ENCODE measurements at places on chromosomes 4 and X.

GRCh38 chr4:35100932-35101331 is 1143.4 kb downstream of the ARAP2 start:
- DNase-seq: no peak

GRCh38 chr4:79979785-79980437 is 93.1 kb downstream of the ANTXR2 start:
- no peak for DNase-seq

DNA sequence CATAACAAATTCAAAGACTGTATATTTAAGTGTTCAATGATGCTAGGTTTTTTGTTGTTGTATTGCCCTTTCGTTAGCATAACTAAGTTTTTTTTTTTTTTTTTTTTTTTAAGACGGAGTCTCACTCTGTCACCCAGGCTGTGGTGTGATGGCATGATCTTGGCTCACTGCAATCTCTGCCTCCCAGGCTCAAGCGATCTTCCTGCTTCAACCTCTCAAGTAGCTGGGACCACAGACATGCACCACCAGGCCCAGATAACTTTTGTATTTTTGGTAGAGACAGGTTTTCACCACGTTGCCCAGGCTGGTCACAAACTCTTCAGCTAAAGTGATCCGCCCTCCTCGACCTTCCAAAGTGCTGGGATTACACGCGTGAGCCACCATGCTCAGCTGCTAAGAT is 7.0 kb downstream of the SH3BGRL start:
- DNase-seq: no peak

DNA sequence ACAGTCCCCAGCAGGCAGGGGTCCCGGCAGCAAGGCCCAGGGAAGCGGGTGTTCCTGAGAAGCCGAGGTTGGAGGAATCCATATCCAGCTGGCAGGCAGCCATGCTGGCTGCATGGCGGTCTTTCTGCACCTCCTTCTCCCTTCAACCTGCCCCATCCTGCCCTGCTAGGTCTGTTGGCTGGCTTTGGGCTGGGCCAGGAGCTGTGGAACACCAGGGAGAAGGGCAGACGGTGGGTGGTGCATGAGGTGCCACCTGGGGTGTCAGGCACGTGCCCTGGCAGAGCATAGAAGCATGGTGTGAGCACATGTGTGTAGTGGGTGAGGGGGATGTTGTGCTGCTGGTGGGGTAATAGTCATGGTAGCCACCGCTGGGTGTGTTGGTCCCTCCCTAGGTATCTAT is 150.1 kb downstream of the PJA1 start:
- no peak for DNase-seq

- no peak for DNase-seq
Measured at GRCh38 chr4:151786158-151786495, 25.3 kb upstream of the GATB start.

GRCh38 chr4:33658971-33659370 is 2585.3 kb downstream of the ARAP2 start:
- DNase-seq: no peak

DNA sequence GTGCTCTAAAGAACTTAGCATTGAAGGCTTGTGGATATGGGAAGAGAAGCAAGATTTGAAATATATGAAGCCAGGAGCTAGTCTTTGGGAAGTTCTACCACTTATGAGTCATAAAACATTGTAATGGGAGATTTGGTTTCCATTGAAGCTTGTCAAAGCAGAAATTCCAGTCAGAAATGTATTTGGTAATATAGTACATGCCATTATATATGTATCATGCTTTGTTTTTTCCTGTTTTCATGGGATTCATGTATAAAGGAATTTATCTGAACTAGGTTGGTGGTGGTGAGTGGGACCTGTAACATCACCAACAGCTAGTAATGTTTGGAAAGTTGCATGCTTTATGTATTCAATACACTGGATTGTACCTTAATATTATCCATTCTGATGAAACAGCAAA is 14.6 kb upstream of the DCAF8L2 start:
- DNase-seq: no peak

- no peak for DNase-seq
Measured at GRCh38 chr4:12446657-12447185, 1018.0 kb upstream of the HS3ST1 start.

- DNase-seq: no peak
Measured at GRCh38 chr4:7739077-7739917, 200.4 kb downstream of the AFAP1 start.

GRCh38 chr4:140152751-140153418 is 1.1 kb downstream of the MAML3 start:
- DNase-seq: no peak

GRCh38 chr4:37988670-37989069 is 28.5 kb downstream of the PTTG2 start:
- no peak for DNase-seq

Measured in SHP77 (cell line).